T-helper 17 cell (primary cell): ENCODE measurements at places on chromosomes 12 and 14. TPM values are rescaled to one million over a fixed set of nuclear protein-coding genes. Genes with fewer than 3 reads are reported as not detected.
A peak's percentile ranks its signal among the peaks of the same experiment; 100 is the strongest.

GRCh38 chr12:100737168-100737567 lies 57.4 kb upstream of the ANO4 start:
- H3K27ac ChIP-seq, result no peak overlapping the region
- peaks cover 39% of the 10 kb centered on the region for H3K27me3 ChIP-seq
- no peak for DNase-seq
- H3K36me3 ChIP-seq, result peaks cover 5% of the 10 kb centered on the region

DNA sequence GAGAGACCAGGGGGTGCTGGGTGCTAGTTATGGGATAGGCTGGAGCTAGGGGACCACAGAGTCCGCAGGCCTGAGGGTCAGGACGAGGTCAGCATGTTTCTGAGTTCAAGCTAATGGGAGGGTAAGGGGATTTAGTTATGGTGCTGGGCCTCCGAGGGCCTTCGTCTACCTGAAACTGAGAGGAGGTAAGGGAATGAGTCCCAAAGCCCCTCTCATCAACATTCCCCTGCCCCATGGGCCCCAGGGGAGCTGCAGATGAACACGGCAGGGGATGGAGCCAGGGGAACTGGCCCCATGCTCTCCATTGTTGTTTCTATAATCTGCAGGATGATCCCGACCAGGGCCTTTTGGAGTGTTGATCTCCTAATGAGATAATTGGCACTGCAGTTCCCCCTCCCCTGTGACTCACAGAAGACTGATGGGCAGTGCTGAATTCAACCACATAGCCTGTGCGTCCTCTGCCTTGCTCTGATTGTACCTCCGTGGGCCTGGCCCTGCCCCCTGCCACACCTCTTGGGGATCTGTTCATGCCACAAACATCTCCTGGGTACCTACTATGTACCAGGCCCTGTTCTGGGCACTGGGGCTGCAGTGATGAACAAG lies 21.4 kb downstream of the FAIM2 start:
- peaks cover 7% of the 10 kb centered on the region for H3K4me1 ChIP-seq
- H3K27ac ChIP-seq, result peak overlapping the region; percentile 8
- peaks cover 2% of the 10 kb centered on the region for H3K36me3 ChIP-seq
- no peak overlapping the region for H3K4me3 ChIP-seq
- DNase-seq, result no peak

GRCh38 chr12:98503342-98503591 lies 12.1 kb upstream of the TMPO start:
- DNase-seq, result peak; percentile 77
- H3K27me3 ChIP-seq, result peaks cover 6% of the 10 kb centered on the region
- peaks cover 32% of the 10 kb centered on the region for H3K4me1 ChIP-seq
- peak overlapping the region; percentile 87 for H3K4me3 ChIP-seq

GRCh38 chr14:65331652-65332051 lies 80.9 kb upstream of the FUT8 start:
- H3K27me3 ChIP-seq, result no peaks in the 10 kb centered on the region
- no peak for DNase-seq
- H3K4me1 ChIP-seq, result peaks cover 11% of the 10 kb centered on the region

- peaks cover 29% of the 10 kb centered on the region for H3K27me3 ChIP-seq
- H3K27ac ChIP-seq, result no peak overlapping the region
- H3K4me1 ChIP-seq, result no peaks in the 10 kb centered on the region
Observed at GRCh38 chr12:30953257-30953656, 26.7 kb downstream of the TSPAN11 start.

DNA sequence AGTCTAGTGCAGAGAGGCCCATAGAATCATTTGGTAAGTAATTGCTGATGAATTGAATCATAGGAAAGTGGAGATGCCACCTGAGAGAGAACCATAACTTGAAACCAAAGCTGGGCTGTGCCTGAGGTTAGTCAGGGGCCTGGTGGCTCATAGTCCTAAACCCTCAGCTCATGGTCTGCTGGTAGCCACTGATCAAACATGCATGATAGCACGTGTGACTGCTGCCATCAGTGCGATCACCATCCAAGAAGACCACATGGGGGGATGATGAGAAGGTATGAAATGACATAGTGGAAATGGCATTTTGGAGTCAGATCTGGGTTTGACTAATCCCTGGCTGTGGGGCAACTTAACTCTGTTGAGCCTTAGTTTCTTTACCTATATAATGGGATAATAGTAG lies 190.5 kb downstream of the CACNA1C start:
- no peak for DNase-seq
- H3K27me3 ChIP-seq, result peaks cover 55% of the 10 kb centered on the region
- H3K36me3 ChIP-seq, result no peaks in the 10 kb centered on the region
- H3K27ac ChIP-seq, result no peak overlapping the region
- H3K4me1 ChIP-seq, result peaks cover 3% of the 10 kb centered on the region
- H3K4me3 ChIP-seq, result no peak overlapping the region

DNA sequence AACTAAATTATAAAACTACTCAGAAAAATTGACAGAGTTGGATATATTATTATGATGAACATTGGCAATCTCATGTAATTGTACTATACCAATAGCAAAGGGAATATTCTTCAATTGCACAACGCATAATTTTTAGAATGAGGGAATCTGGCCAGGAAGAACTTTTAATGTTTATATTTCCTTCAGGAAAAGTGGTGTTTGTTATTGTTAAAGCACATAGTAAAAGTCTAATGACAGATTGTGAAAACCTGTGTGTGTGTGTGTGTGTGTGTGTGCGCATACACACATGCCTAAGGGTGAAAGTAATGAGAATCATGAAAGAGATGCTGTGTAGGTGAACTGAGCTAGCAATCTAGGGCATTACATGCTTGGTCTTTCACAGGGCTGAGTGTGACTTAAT lies 877.7 kb downstream of the SLC6A15 start:
- no peaks in the 10 kb centered on the region for H3K27me3 ChIP-seq
- H3K27ac ChIP-seq, result no peak overlapping the region
- no peaks in the 10 kb centered on the region for H3K4me1 ChIP-seq
- DNase-seq, result no peak
- no peak overlapping the region for H3K4me3 ChIP-seq

GRCh38 chr12:26402648-26403047 lies 207.3 kb downstream of the SSPN start:
- no peak overlapping the region for H3K4me3 ChIP-seq
- peaks cover 3% of the 10 kb centered on the region for H3K36me3 ChIP-seq
- H3K27ac ChIP-seq, result no peak overlapping the region
- no peaks in the 10 kb centered on the region for H3K27me3 ChIP-seq
- no peak for DNase-seq

GRCh38 chr14:67526676-67527459 lies 6.2 kb upstream of the PLEKHH1 start:
- no peak overlapping the region for H3K27ac ChIP-seq
- H3K4me1 ChIP-seq, result peaks cover 7% of the 10 kb centered on the region
- peaks cover 72% of the 10 kb centered on the region for H3K27me3 ChIP-seq
- DNase-seq, result no peak
- H3K4me3 ChIP-seq, result no peak overlapping the region
- H3K36me3 ChIP-seq, result no peaks in the 10 kb centered on the region

DNA sequence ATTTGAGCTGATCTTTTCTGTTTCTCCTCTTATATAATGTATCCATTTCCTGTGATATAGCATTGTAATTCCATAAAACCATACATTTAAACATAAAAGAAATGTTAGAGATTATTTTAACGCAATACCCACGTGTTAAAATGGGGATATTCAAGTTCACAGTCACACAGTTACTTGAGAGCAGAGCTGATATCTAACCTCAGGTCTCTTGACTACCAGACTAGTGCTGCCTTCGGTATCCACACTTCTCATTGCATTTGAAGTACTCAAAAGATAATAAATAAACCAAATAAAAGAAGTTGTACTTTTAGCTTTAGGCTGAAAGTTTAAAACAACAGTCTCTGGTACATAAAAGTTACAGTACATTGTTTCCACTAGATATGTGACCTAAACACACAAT lies 2.9 kb downstream of the CLECL1 start:
- H3K4me3 ChIP-seq, result no peak overlapping the region
- H3K27ac ChIP-seq, result no peak overlapping the region
- no peaks in the 10 kb centered on the region for H3K27me3 ChIP-seq

- H3K4me1 ChIP-seq, result peaks cover 51% of the 10 kb centered on the region
- H3K27me3 ChIP-seq, result no peaks in the 10 kb centered on the region
- peak overlapping the region; percentile 92 for H3K27ac ChIP-seq
- DNase-seq, result no peak
- peaks cover 12% of the 10 kb centered on the region for H3K36me3 ChIP-seq
- peak overlapping the region; percentile 85 for H3K4me3 ChIP-seq
Observed at GRCh38 chr14:58280954-58281787, 17.2 kb upstream of the ARID4A start.

GRCh38 chr12:49794811-49795653 lies 33.2 kb downstream of the NCKAP5L start:
- H3K27ac ChIP-seq, result no peak overlapping the region
- no peak overlapping the region for H3K4me3 ChIP-seq
- no peak for DNase-seq
- H3K27me3 ChIP-seq, result no peaks in the 10 kb centered on the region
- H3K4me1 ChIP-seq, result peaks cover 3% of the 10 kb centered on the region
- H3K36me3 ChIP-seq, result peaks cover 5% of the 10 kb centered on the region

DNA sequence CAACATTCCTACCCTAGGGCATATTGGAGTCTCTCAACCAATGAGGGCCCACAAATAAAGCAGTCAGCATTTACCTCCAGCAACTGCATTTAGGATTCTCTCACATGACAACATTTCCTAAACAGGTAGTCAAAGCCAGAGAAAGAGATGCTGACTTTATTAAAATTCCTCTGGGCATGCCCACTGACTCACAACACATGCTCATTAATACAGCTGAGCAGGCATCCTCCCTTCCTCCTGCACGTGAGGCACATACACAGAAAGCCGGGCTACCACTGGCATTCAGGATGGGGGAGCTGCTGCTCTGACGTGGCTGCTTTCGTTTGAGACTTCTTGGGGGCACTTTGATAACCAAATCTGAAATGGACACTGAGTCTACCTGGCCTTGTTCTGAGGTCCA lies 174.1 kb downstream of the NRXN3 start:
- H3K27me3 ChIP-seq, result no peaks in the 10 kb centered on the region
- H3K4me1 ChIP-seq, result no peaks in the 10 kb centered on the region
- no peaks in the 10 kb centered on the region for H3K36me3 ChIP-seq
- no peak overlapping the region for H3K27ac ChIP-seq
- H3K4me3 ChIP-seq, result no peak overlapping the region
- no peak for DNase-seq

DNA sequence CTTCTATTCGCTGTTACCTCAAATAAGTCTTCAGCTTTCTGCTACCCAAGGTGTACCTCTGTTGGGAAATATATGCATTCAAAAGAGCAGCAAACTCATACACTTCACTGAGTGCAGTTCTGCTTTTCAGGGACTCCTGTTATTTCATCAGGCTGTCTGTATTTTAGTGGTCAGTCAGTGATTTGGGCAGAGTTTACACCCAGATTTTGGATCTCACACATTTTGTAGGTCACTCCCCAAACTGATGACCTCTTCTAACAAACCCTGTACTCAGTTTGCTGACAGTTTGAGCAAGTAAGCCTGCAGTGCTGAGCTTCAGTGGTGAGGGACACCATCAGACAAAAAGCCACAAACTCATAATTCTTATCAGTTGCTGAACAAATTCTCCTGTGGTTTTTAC lies 8.2 kb upstream of the WASHC4 start:
- no peak overlapping the region for H3K4me3 ChIP-seq
- H3K27me3 ChIP-seq, result peaks cover 52% of the 10 kb centered on the region
- H3K27ac ChIP-seq, result no peak overlapping the region

The SMCO2 gene
- total RNA-seq, result not detected

The GPR68 gene
- total RNA-seq, result 7.6 TPM

The ZNF705A gene
- not detected for total RNA-seq

The OASL gene
- total RNA-seq, result 18.8 TPM

The BRMS1L gene
- 15.4 TPM for total RNA-seq

The ZDHHC22 gene
- total RNA-seq, result not detected

The PGF gene
- not detected for total RNA-seq

The ALDH2 gene
- 3.4 TPM for total RNA-seq

The EPS8 gene
- total RNA-seq, result 2.4 TPM

The GPRC5D gene
- not detected for total RNA-seq

The RTL1 gene
- total RNA-seq, result not detected

The PNN gene
- 110 TPM for total RNA-seq

The DCN gene
- total RNA-seq, result not detected
